Activated gamma-delta T cell treated with Interleukin-2 at 50 U/mL for 16 hours (primary cell): ENCODE measurements at places on chromosomes 2 and 18.

- DNase-seq: no peak
Observed at GRCh38 chr2:176106581-176107539, at the start of gene HOXD11. Gene HOXD11 (plus strand): TSS chr2:176107280. CDS start chr2:176107356, 76 bp downstream.

DNA sequence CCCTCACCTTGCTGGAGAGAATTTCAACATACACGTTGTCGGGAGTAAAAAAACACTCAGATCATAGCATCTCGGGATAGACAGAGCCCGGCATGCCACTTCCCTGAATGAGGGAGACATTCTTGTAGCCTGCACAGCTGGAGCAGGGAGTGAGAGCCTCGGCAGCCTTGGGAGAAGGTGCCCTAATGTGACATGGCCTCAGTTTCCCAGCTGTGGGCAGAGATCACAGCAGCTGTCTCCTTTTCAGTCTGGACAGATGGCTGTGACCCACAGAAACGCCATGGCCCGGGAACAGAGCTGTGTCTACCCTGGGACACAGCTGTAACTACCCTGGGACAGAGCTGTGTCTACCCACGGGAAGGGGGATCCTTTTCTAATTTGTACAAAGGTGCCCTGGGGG is 55.9 kb downstream of the HS1BP3 start:
- DNase-seq: no peak

DNA sequence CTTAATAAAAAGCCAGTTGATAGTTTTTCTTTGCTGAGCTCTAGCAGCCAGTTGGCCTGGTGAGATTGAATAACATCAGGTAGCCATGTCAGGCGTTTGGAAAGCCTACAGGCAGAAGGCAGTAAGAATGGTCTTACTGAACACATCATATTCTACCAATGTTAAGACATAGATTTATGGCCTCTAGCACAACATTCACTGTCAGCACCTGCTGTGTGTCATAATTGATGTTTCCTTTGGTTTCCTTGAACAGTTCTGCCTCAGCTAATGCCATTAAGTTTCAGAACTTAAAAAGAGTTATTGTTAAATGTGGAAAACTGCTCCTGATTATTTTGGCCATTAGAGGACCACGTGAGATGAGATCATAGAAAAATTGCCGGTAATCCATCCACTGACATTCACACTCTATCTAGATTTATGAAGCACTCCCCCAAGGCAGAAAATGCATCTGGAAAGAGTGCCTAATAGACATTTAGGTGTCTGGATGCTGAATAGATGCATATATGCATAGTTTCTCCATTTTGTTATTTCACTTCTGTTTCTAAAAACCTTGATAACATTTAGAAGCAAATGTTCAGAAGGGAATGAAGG is 434.7 kb downstream of the PTPRM start:
- no peak for DNase-seq

- no peak for DNase-seq
Observed at GRCh38 chr2:16393500-16394071, 272.0 kb downstream of the CYRIA start.

GRCh38 chr2:170695521-170696410 is 19.4 kb upstream of the SP5 start:
- DNase-seq: no peak

DNA sequence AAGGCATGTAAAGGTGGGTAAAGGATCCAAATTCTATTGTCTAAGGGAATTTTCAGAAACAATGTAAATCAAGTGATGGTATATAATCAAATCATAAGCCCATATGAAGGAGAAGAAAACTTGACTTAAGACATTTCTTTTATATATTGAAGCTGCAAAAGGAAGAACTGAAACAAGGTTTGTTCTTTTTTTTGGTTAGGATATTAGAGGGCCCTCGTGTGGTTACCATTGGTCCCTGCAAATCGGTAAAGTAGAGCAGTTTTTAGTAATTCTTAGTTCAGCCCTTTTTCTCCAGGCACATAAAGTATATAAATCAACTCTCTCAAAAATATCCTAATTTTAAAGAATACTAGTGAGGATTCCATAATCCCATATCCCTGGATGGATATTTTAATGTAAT is 105.6 kb upstream of the STK17B start:
- DNase-seq: no peak

DNA sequence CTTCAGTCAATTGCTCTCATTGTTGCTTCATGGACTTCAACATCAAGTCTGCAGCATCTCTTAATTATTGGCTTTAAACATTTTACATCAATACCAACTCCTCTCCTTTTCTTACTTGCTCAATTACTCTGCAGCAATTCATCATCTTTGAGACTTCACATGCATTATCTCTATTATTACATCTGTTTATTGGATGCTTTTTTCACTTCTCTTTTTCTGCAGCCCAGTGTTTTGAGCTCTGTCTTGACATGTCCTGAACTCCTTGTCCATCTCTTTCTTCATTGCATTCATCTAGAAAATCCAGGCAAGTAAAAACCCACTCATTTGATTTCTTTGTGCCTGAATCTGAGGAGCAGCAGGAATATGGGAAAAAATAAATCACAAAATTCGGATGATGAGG is 647.9 kb downstream of the PLCL1 start:
- no peak for DNase-seq

DNA sequence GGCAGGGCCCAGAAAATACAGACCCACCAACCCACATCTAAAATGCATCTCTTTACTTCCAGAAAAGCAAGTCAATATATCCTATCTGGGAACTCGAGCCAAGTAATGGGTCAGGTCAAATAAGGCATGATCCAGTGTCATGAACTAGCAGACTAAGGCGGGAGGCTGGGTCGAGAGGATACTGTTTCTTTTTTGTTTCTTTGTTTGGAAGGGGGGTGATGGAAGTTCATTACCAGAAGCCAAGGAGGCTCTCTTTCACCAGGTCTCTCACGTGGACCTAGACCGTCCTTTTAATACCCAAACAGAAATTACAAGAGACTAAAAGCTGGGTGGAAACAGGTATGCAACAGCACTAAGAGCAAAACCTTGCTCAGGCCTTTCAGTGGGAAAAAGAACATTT is 108.3 kb downstream of the HDAC4 start:
- DNase-seq: no peak

- peak; percentile 12 for DNase-seq
Observed at GRCh38 chr2:73072129-73072395, 550 bp upstream of the SFXN5 start.

- DNase-seq: no peak
Observed at GRCh38 chr2:19003554-19003953, 354.9 kb downstream of the OSR1 start.

- no peak for DNase-seq
Observed at GRCh38 chr18:76322686-76323085, 172.4 kb downstream of the ZNF516 start.

DNA sequence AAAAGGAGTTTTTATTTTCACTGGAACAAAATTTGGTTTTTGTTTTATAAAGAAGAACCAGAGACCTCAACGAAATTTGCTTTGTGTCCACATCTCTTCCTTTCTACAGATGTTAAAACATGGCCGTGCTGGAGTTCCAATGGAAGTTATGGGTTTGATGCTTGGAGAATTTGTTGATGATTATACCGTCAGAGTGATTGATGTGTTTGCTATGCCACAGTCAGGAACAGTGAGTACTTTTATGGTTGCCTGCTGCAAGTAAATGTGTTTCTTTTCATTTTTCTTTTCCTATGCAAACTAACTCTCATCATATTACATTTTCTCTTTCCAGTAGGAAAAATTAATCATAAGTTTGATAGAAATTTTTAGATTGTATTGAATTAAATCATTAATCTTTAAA is 48.4 kb upstream of the TBR1 start:
- no peak for DNase-seq

GRCh38 chr2:1812926-1813325 is 68.6 kb upstream of the PXDN start:
- no peak for DNase-seq

DNA sequence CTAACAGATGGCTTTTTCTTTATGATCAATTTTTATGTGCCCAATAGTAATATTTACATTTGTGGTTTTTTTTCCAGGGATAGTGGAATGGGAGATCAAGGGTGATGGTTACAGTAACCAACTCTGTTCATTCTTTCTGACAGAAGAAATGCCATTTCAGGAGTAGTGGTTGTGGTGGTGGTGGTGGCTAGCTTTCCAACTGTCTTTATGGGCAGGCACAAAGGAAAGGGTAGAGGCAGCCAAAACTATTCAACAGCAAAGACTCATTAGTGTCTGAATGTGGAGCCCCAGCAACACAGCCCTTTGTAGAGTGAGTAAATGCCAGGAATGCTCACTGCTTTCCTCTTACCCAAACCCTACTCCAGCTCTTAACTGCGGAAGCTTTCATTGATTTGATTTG is 227.7 kb downstream of the RND3 start:
- no peak for DNase-seq

DNA sequence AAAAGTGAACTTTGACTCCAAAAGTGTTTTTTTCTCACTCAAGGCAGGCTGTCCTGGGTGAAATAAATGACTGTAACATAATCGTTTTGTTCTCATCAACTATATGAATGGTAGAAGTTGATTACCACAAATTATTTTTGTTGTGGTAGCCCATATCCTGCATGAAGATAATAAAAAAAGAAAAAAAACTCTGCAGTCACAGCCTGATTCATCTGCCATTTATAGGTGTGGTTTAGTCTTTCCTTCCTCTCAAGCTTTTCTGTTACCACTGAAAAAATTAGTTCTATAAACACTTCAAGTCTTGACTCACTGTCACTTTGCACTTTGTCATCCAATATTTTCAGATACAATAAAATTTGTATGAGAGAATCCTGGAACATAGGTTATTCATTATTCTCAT is 522.0 kb downstream of the PLCL1 start:
- no peak for DNase-seq

DNA sequence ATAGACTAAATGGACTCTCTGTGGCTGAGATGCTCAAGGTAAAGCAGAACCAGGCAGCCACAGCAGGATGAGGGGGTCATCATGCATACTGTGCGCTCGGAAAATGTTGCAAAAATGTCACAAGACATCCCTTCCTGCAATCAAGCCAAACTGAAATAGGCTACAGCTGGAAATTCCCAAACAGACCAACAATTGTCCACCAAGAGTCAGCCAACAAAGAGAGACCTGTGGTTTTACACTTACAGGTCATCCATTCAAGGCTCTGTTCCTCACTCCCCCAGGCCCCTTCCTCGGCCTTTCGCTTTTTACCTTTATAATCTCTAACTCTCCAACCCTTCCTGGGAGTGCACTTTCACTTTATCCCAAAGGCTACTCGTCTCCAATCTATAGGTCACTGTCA is 1066.9 kb downstream of the TSN start:
- no peak for DNase-seq

- DNase-seq: no peak
Observed at GRCh38 chr2:147108548-147108947, 736.3 kb upstream of the ACVR2A start.

GRCh38 chr2:220040346-220040745 is 412.9 kb downstream of the SLC4A3 start:
- no peak for DNase-seq

- DNase-seq: no peak
Observed at GRCh38 chr2:3399829-3400228, 20.3 kb downstream of the TRAPPC12 start.

- DNase-seq: no peak
Observed at GRCh38 chr2:74537140-74537539, 7.4 kb downstream of the HTRA2 start.
